ENCODE measurements at places on chromosomes 2 and 18. TPM values are rescaled to one million over a fixed set of nuclear protein-coding genes. Genes with fewer than 3 reads are reported as not detected.

The STON1 gene
- 9.6 TPM for total RNA-seq

DNA sequence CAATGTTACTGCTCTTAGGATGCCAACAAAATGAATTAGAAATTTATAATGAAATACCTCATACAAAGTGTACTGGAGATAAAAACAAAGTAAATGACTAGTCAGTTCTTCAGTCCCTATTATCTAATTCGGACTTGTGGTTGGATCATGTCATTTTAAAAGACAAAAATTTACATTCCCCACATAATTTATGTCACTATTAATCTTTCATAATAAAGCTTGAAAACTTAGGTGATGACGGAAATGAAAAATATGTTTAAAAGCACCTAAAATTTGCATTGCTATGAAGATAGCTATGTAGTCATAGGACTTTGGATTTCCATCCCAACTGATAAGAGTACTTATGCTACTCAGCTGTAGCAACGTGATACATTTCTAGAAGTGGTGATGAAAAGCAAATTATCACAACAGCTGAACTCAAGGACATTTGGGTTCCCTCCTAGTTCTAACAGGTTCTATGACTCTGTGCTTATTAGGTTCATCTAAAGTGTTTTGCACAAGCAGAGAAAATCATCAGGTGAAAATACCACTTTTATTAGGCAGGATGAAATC lies 58.4 kb downstream of the LRPPRC start:
- no peak for DNase-seq

DNA sequence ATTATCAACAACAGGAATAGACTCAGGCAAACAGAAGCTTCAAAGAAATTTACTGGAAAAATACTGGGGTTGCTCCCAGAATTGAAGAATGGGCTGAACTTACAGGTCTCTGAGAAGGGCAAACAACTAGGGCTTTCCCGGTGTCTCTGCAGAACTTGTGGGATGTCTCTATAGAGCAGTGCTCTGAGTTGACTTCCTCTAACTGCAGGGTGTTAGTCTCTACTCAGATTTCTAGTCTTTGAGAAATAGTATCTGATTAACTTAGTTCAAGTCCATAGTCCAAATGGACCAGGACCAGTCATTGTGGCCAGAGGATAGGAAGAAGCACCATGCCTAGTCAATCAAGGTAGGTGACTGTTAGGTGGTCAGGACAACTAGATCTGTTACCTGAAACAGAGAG lies 45.8 kb downstream of the LIMS1 start:
- DNase-seq, result no peak

The LINC00305 gene
- total RNA-seq, result not detected

The MARCO gene
- not detected for total RNA-seq

GRCh38 chr2:45781464-45781811 lies 130.0 kb downstream of the PRKCE start:
- no peak for DNase-seq

Data from chondrocyte (in vitro differentiated cells).